SK-N-SH (cell line): ENCODE measurements at places on chromosomes 3 and 15.

DNA sequence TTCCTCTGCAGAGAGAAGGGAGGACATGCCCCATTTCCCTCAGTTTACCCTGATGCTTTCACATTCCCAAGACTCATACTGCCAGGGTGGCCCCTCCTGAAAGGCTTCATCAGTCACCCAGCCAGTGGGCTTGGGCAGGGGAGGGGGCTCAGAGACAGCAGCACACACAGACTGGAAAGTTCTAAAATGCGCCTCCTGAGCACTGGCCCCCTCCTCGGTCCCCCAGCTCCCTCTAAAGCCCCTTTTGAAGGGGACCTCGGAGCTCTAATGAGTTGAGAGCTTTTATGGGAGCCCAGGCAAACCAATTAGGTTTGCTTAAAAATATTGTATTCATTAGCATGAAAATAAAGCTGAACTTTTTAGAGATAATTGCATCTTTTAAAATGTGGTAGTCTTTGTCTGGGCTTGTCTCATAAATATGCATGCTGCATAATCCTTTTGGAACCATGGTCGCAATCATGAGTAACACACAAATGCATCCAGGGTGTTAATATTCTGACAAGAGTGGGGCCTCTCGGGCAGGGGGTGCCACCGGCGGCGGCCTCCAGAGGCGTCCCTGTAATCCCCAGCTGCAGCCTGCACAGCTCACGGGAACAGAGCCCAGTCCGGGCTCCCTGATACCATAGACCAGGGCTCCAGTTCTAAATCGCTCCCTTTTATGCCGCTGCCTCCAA is 78.5 kb downstream of the RPLP1 start:
- DNase-seq, result no peak

DNA sequence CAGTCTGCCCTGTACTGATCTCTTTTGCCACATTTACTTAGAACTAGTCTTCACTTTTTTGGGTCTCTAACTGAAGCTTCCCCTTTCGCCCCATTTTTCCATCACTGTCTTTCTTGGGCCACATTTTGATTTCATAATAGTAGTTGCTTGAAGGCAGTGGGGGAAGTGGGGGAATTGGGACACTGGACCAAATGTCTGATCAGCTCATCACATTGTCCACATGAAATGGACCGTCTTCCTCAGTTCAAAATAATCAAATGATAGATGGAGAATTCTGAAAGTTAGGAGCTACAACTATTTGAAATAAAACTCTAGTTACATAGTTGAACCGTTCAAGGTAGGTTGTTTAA is 747 bp downstream of the PDCD6IP start:
- DNase-seq, result no peak

GRCh38 chr3:2711081-2711480 is 399.1 kb downstream of the IL5RA start:
- no peak for DNase-seq

DNA sequence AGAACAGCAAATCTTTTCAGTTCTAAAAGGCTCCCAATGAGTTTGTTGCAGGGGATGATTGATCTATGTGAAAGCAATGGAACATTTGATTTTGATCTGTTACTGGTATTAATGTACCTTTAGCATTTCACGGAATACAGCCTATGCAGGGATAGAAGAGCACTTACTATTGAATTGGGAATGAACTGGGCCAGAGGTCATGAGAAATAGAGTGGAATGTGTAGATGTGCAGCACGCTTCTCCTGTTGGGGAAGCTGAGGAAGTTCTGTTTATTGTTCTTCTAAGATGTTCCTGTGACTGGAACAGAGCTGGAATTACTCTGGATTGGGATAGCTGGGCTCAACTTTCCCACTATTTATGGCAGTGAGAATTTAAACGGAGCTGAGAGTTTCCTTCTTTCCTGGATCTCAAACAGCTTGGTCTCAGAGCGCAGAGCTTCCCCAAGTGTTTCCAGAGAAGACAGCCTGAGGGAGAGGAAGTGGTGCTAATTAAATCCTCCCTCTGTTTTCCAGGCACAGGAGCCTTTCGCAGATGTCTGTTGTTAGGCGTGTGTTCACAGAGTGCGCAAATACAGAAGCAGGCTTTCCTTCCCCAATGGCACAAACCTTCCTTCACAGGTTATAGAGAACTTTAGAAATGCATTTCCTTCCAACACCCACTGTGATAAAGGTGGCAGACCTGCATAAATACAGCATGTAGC is 32.5 kb downstream of the TPRG1 start:
- DNase-seq, result peak; percentile 4
